ENCODE measurements at places on chromosomes 13 and 19.

GRCh38 chr19:35992907-35993765 is 1.9 kb upstream of the SDHAF1 start:
- DNase-seq, result no peak

- no peak for DNase-seq
These were observed 37.2 kb upstream of the LRCH1 start for GRCh38 chr13:46515803-46516202.

DNA sequence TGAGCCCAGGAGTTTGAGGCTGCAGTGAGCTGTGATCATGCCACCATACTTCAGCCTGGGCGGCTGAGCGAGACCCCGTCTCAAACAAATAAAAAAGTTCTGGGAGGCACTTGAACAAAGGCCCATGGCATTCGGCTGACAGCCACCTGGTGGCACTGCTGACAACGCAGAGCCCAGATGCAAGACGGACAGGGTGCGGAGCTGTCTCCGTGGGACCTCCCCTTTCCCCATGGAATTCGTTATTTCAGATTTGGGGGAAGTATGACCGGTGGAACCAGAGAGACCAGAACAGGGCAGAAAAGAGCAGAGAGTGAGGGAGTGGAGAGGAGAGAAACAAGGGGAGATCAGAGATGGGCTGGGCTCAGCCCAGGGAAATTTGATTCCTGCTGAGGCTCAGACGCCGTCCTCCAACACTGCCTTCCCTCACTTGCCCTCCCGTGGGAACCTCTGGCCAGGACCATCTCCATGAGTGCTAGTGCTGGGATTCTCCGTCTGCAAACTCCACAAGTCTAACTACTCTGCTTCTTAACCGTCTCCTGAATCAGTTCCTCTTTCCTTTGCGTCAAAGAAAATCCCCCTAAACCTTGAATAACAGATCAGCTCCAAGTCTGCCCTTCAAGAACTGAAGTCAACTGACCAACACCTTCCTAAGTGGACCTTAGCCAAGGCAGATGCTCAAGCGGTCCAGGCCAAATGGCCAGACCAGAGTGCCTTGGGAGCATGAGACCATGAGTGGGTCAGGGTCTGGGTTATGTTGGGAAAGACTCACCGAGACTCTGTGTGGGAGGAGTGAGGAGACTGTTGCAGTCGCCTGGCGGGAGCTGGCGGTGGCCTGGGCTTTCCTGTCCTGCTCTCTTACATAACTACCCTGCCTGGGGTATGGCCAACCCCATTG is 11.9 kb upstream of the ATF5 start:
- DNase-seq, result no peak

DNA sequence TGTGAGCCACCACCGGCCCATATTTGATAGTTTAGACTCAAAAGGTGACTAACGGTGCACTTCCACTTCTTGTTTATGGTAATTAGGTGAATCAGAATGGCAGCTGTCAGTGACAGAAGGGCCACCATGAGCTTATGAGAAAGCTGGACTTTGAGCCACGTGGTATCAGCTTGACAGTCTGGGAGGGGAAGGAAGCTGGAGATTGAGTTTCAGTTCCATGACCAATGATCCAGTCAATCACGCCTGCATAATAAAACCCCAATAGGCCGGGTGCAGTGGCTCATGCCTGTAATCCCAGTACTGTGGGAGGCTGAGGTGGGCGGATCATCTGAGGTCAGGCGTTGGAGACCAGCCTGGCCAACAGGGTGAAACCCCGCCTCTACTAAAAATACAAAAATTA is 8.2 kb downstream of the EID2B start:
- DNase-seq, result no peak

GRCh38 chr13:40986101-40986856 is 32.8 kb downstream of the ELF1 start:
- DNase-seq, result no peak

GRCh38 chr13:45826731-45827130 is 24.8 kb downstream of the SIAH3 start:
- DNase-seq, result no peak

DNA sequence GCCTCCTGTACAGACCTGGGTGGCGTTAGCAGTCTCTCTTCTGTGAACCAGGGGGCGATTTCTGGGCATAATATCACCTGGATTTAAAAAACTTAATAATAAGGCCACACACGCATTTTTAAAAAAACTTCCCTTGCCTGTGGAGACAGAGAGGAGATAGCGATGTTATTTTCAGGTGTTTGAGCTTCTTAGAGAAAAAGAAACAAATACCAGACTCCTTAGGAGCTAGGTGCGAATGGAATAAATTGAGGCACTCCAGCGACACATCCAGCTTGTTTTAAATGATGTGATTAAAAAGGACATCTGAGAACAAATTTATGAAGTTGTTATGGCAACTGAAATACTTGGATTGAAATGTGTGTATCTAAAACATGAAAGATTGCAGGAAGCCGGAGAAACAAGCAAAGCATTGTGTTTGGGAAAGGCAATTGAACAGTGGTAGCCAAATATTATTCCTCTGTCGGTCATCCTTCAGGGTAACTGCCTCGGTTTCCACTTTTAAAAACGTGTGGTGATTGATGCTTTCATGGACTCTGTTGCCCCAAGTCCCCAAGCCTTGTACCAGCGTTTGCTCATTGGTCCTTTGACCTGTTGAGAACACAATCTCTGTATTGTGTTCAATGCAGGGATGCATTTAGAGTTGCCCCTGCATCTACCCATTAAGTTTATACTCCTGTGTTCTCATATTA is 158.7 kb downstream of the TM9SF2 start:
- no peak for DNase-seq
